OCI-LY7 (cell line): ENCODE measurements at places on chromosomes 3 and 15. TPM values are rescaled to one million over a fixed set of nuclear protein-coding genes. Genes with fewer than 3 reads are reported as not detected.

- no peak for DNase-seq
Measured at GRCh38 chr3:145739926-145740325, 421.1 kb downstream of the PLOD2 start.

DNA sequence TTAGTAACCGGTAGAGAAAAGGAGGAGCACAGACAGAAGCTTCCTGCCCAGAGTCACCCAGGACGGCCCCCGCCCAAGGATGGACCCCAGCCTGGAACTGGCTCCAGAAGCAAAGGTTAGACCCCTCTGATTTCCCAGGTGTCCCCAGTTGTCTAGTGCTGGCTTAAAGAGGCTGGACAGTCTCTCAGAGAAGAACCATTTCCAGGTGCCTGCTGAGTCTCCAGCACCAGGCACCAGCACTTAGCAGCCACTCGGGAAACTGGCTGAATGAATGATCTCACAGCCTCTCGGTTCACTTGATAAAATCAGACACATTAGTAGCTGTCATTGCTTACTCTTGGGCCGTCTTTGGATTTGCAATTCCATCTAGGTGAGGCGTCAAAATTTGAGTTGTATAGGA is 139.7 kb upstream of the HES1 start:
- DNase-seq: no peak

GRCh38 chr3:86673991-86674390 is 317.0 kb downstream of the VGLL3 start:
- no peak for DNase-seq

DNA sequence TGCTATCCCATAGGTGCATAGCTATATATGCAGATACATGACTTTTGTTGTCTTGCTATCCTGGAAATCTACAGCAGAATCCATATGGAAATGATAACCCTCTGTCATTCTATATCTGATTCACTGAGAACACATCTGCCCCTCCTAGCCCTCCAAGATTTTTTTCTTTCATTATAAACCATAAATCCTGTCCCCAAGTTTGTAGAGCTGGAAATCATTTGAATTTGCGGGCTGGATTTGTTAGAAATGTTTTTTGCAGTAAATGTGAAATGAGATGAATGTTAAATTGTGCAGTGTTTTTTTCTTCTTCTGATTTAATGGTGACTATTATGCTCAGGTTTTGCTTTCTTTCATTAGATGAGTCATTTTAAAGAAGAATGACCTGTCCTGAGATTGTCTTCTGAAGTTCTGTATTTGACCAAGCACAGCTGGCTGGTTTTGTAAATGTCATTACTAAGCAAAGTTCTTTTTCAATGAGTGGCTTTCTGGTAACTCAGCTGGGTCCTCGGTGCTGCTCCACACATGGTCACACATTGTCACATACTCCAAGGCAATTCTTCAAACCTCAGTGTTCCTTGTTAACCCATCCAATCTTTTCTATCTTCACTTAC is 25.3 kb upstream of the ABHD17C start:
- DNase-seq: no peak

DNA sequence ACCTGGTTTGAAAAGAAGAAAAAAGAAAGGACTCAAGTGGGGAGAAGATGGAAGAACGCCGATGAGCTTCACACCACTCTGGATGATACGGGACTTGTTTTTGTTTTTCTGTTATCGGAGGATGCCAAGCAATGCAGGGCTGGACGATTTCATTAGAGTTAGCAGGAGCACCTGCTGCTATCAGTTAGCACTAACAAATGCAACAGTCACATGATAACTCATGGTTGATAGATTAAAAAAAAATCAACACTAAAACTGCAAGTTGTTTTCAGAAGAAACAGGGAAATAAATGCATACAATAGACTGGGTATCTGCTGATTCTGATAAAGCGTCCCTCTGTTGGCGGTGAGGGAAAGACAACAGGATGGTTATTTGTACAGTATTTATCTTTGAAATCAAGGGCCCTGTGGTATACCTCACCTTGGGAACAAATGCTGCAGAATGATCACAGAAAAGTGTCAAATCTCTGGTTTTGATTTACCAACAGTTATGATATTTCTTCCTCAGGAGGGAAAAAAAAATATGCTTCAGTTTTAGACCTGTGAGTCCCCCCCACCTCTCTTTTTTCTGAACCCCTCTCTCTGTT is 575.1 kb downstream of the FOXP1 start:
- no peak for DNase-seq

PRICKLE2 gene
- 2.3 and 3.9 TPM in 2 replicates for total RNA-seq

POU1F1 gene
- total RNA-seq: not detected in 2 replicates

ANKRD34C gene
- not detected in 2 replicates for total RNA-seq
